Breast epithelium (tissue), 4 donors: ENCODE measurements at places on chromosomes 16 and 17. TPM values are rescaled to one million over a fixed set of nuclear protein-coding genes. Genes with fewer than 3 reads are reported as not detected.
A peak's percentile ranks its signal among the peaks of the same experiment; 100 is the strongest.

- no peak overlapping the region for H3K4me3 ChIP-seq
- H3K36me3 ChIP-seq, result no peaks in the 10 kb centered on the region
- H3K27me3 ChIP-seq, result no peaks in the 10 kb centered on the region
Observed at GRCh38 chr16:1960665-1961630, 1.6 kb downstream of the NDUFB10 start.

DNA sequence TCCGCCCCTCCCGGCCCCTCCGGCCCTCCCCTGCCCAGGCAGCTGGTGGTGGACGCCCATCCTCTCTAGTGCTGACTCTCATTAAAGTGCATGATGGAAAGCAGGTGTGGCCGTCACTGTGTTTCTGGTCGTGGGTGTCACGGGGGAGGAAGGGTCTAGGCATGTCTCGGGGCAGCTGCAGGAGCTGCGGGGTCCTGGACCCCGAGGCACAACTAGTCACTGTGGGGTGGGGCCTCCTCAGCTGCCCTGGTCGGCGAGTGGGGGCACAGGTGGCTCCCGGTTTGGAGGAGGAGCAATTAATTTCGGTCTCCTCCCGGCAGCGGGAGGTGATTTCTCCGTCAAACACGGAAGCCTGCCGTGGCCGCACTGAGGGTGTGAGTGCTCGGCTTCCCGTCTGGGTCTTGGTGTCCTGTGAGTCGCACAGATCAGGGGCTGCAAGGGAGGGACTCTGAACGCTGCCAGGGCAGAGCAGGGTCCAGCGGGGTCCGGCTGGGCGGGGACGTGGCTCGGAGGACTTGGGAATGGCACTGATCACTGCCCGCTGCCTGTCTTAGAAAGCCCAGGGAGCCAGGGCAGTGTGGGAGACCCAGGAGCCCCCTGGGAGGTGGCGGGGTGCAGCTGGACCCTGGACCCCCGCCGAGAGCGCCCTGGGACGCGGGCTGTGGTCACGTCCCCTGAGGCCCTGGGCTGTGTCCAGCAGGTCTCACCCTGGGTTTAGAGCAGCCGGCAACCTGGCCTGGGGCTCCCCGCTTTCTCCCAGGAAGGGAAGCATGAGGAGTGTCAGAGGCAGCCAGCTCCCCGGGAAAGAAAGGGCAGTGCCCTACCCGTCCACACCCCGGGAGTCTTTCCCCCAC, 3.3 kb downstream of the TPSD1 start:
- no peak overlapping the region for H3K27ac ChIP-seq
- H3K27me3 ChIP-seq, result no peaks in the 10 kb centered on the region
- no peaks in the 10 kb centered on the region for H3K36me3 ChIP-seq
- H3K4me1 ChIP-seq, result no peaks in the 10 kb centered on the region

DNA sequence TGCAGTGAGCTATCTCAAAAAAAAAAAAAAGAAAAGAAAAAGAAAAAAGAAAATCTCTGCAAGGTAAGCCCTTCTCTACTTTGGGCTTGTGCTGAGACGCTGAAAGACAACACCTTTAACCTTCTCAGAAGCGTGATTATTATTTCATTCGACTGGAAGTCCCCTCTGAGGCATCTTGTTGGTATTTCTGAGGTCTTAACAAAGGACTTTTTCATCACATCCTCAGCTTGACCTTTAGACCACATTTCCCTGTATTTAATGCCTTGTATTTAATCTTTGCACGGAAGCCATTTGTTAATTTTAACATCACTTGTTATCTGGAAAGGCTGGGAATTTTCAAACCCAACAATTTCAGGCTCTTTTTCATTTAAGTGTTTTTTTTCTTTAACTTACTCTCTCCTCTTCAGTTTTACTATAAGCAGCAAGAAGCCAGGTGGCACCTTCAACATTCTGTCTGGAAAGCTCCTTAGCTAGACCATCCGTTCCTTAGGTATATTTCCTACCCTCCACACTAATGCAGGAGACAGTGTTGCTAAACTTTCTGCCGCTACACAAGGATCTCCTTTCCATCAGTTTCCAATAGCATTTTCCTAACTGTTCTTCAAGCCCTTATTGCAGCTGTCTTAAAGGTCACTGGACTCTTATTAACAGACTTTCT, 10.3 kb downstream of the KCTD13 start:
- H3K36me3 ChIP-seq, result no peaks in the 10 kb centered on the region
- H3K27ac ChIP-seq, result no peak overlapping the region
- DNase-seq, result no peak
- H3K4me3 ChIP-seq, result no peak overlapping the region
- no peaks in the 10 kb centered on the region for H3K4me1 ChIP-seq
- no peaks in the 10 kb centered on the region for H3K27me3 ChIP-seq

CCR7 gene
- total RNA-seq, result 1.0 TPM

DNA sequence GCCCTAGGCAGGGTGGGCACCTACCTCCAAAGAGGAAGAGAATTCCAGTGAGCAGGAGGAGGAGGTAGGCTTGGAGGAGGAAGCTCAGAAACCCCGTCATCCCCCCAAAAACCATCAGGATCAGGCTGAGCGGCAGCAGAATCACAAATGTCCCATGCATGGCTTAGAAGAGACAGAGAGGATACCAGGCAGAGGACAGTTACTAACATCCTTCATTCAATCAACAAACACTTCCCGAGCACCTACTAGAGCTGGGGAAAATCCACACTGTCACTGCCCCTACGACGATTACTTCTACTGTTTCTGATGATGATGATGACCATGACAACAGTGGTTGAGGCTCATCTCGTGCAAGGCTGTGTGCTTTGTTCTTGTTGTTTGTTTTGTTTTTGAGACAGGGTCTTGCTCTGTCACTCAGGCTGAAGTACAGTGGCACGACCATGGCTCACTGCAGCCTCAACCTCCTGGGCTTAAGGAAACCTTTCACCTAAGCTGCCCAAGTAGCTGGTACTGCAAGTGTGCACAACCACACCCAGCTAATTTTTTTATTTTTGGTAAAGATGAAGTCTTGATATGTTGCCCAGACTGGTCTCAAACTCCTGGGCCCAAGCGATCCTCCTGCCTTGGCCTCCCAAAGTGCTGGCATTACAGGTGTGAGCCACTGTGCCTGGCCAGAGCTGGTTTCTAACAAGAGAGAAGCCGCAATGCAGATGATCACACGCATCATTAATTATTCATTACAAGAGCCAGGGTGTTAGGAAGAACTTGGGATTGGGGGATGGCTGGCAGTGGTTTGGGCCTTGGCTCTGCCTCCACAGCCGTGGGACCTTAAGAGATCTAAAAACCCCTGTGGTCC, 18.0 kb downstream of the TMEM114 start:
- H3K27me3 ChIP-seq, result no peaks in the 10 kb centered on the region
- H3K4me3 ChIP-seq, result no peak overlapping the region
- H3K4me1 ChIP-seq, result no peaks in the 10 kb centered on the region
- no peak for DNase-seq

DNA sequence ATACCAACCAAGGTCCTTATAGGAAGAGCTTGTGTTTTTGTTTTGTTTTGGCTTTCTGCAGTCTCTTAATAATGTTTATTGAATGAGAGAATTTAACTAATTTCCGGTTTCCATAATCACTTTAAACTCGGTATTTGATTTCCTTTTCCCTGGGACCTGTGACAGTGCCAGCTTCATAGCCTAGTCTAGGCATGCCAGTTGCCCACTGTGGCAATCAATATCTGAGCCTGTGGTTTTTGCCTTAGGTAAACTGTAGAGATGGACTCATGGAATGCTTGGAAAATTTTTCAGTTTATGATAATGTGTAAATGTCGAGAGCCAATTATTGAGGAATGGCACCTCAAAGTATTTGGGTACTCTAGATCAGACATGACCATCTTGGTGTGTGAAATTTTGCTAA, 78.2 kb downstream of the FTO start:
- H3K36me3 ChIP-seq, result no peaks in the 10 kb centered on the region
- H3K27ac ChIP-seq, result peak overlapping the region; percentile 80
- no peak overlapping the region for H3K4me3 ChIP-seq
- no peaks in the 10 kb centered on the region for H3K27me3 ChIP-seq
- peaks cover 3% of the 10 kb centered on the region for H3K4me1 ChIP-seq

DNA sequence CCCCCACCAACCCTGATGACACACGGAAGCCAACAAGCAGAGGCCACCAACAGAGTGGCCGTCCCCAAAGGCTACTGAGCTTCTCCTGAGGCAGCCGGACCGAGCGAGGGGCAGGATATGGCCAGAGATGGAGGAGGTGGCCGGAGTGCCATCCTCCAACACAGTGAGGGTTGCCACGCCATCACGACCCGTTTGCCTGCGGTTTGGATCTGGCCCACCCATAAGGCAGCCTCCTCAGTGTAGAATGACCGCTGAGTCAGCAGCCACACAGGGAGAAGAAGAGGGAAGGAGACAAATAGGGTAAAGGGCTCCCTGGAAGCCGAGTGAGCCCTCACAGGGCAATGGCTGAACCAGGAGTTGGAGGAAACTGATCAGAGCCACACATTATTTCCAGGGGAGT, 13.8 kb downstream of the HNF1B start:
- H3K4me1 ChIP-seq, result no peaks in the 10 kb centered on the region
- no peak overlapping the region for H3K27ac ChIP-seq
- no peak for DNase-seq
- H3K36me3 ChIP-seq, result no peaks in the 10 kb centered on the region
- H3K27me3 ChIP-seq, result no peaks in the 10 kb centered on the region
- no peak overlapping the region for H3K4me3 ChIP-seq

IL34 gene
- 37.9 TPM for total RNA-seq

KRT34 gene
- not detected for total RNA-seq

- H3K4me1 ChIP-seq, result peaks cover 5% of the 10 kb centered on the region
- DNase-seq, result no peak
- H3K27ac ChIP-seq, result no peak overlapping the region
- no peak overlapping the region for H3K4me3 ChIP-seq
- no peaks in the 10 kb centered on the region for H3K36me3 ChIP-seq
Observed at GRCh38 chr17:4386406-4386805, 19.9 kb upstream of the UBE2G1 start.

ACSM2A gene
- total RNA-seq, result not detected

DNA sequence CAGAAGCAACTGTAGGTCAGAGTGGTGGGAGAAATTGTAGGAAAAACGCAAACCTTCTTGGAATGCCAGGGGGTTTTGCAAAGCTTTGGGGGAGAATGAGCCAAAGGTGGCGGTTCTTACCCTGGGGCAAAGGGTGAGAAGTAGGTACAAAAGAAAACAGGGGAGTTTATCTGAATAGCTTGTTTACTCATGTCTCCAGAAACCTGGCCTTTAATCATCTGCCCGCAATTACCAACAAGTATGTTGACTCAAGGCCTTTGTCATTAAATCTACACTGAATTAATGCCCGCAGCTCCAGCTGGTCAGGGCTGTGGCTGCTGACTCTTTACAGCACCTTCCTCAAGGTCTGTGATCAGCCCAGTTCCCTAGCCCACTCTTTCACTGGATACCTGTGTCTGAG, 320.1 kb downstream of the CBLN1 start:
- no peak overlapping the region for H3K4me3 ChIP-seq
- no peaks in the 10 kb centered on the region for H3K4me1 ChIP-seq
- no peaks in the 10 kb centered on the region for H3K27me3 ChIP-seq
- H3K27ac ChIP-seq, result no peak overlapping the region

SRCIN1 gene
- 10.8 TPM for total RNA-seq

GRCh38 chr16:59320657-59321056, 586.5 kb upstream of the GOT2 start:
- H3K4me1 ChIP-seq, result no peaks in the 10 kb centered on the region
- DNase-seq, result no peak
- no peaks in the 10 kb centered on the region for H3K27me3 ChIP-seq
- H3K27ac ChIP-seq, result no peak overlapping the region
- H3K36me3 ChIP-seq, result no peaks in the 10 kb centered on the region
- no peak overlapping the region for H3K4me3 ChIP-seq

- H3K27ac ChIP-seq, result peak overlapping the region; percentile 94
- no peak for DNase-seq
- H3K36me3 ChIP-seq, result no peaks in the 10 kb centered on the region
- no peaks in the 10 kb centered on the region for H3K27me3 ChIP-seq
- no peak overlapping the region for H3K4me3 ChIP-seq
Observed at GRCh38 chr17:64148699-64149098, 18.8 kb upstream of the ERN1 start.

MPV17L gene
- total RNA-seq, result 41.4 TPM

DNA sequence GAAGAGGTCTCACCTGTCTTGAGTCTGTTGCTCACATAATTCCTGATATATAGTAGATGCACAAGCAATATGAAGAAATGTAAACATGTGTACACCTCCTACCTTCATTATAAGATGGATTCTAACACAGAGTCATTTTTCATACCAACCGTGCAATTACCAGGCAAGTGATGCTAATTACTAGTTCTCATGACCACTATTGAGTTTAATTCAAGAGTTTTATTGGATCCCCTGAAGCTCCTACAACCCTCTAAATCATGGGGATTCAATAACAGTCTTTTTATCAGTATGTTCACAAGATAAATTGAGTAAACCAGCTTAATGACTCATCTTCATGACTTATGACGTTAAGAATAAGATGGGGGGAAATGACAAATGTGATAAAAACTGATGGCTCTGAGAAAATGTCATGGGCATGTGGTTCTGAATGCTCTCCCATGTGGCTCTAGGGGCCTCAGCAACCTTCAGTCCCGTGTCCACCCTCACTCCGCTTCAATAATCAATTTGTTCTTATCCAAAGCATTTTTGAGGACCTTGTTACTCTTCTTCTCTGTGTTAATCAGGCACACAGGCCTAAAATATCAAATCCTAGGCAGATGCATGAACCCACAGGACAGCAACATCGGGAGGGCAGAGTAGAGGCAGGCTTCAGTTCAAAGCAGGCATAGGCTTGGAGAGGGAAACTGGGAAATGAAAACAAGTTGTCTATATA, 42.8 kb downstream of the PRAC1 start:
- no peaks in the 10 kb centered on the region for H3K36me3 ChIP-seq

- H3K27ac ChIP-seq, result no peak overlapping the region
- DNase-seq, result no peak
- no peaks in the 10 kb centered on the region for H3K4me1 ChIP-seq
- no peak overlapping the region for H3K4me3 ChIP-seq
Observed at GRCh38 chr16:70417661-70418060, 21.2 kb downstream of the ST3GAL2 start.

DNA sequence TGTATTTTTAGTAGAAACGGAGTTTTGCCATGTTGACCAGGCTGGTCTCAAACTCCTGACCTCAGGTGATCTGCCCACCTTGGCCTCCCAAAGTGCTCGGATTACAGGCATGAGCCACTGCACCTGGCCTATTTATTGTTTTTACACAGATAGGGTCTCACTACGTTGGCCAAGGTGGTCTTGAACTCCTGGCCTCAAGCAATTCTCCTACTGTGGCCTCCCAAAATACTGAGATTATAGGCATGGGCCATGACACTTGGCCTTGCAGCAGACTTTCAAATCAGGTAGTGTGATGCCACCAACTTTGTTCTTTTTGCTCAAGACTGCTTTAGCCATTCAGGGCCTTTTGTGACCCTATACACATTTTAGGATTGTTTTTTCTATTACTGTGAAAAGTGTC, 61.7 kb upstream of the INTS2 start:
- no peaks in the 10 kb centered on the region for H3K27me3 ChIP-seq
- no peak overlapping the region for H3K4me3 ChIP-seq
- no peaks in the 10 kb centered on the region for H3K36me3 ChIP-seq
